ENCODE measurements at places on chromosomes 3 and 15.

DNA sequence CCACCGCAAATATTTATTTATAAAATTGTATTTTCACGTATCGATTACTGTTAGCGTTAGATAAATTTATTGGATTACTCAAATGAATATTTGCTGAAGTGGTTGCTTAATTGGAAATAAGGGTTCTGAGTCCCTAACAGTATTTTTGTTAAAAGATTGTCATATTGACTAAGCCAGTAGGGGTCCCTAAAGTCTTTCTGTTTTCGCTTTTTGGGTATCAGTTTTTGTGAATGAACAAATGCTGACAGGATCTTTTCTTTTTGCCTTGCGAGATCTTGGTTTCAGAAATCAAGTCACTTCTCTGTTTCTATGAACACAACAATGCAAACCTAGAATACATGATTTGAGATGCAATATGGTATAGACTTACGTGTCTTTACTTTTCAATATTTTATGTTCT, 7.1 kb downstream of the RAD51 start:
- peak overlapping the region; percentile 50 for H3K27ac ChIP-seq
- no peak overlapping the region for H3K4me3 ChIP-seq
- H3K27me3 ChIP-seq = no peaks in the 10 kb centered on the region
- peaks cover 51% of the 10 kb centered on the region for H3K36me3 ChIP-seq
- H3K4me1 ChIP-seq = peaks cover 40% of the 10 kb centered on the region

DNA sequence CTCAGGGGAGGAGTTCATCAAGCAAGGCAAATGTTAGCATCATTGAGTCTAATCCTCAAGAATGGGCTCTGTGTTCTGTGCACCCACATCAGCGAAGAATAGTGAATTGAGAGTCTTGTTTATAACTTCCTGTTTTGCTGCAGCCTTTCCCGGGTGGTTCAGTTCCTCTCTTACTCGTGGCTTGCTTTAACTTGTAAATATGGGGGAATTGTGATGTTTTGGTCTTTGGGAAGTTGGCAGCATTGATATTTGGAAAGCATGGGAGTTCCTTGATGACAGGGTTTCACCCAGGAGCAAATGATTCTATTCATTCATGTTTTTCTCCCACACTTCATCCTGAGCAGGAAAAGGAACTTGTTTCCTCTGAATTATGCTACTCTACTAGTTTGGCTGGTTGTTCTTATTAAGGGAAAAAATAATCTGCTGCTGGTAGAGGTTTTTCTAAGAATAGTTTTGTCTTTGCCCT, 40.4 kb downstream of the GPD1L start:
- H3K27me3 ChIP-seq = no peaks in the 10 kb centered on the region
- peaks cover 28% of the 10 kb centered on the region for H3K36me3 ChIP-seq
- H3K27ac ChIP-seq = peak overlapping the region; percentile 34
- no peak overlapping the region for H3K4me3 ChIP-seq
- H3K4me1 ChIP-seq = peaks cover 18% of the 10 kb centered on the region

GRCh38 chr3:50525987-50526386, 22.6 kb upstream of the CACNA2D2 start:
- DNase-seq = peak; percentile 74
- no peak overlapping the region for H3K4me3 ChIP-seq
- peaks cover 3% of the 10 kb centered on the region for H3K4me1 ChIP-seq
- no peaks in the 10 kb centered on the region for H3K36me3 ChIP-seq

DNA sequence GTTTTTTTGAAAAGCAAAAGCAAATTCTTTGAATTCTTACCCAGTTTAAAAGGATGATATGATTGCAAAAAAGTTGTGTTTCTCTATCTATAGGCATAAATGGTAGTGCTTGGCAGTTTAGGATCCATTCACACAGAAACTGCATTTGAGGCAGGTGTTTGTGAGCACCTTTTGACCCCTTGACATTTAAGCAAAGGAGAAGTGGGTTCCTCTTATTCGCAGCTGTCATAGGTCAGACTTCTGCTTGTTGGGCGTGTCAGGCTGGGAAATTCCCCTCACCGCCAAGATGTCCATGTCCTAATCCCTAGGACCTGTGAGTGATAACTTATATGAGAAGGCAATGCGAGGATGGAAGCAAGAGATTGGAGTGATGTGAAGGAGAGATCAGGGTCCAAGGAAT, 67.4 kb downstream of the SH3GL3 start:
- H3K4me3 ChIP-seq = no peak overlapping the region
- DNase-seq = no peak
- H3K36me3 ChIP-seq = no peaks in the 10 kb centered on the region
- no peaks in the 10 kb centered on the region for H3K27me3 ChIP-seq
- H3K4me1 ChIP-seq = no peaks in the 10 kb centered on the region
- H3K27ac ChIP-seq = no peak overlapping the region

- H3K4me1 ChIP-seq = no peaks in the 10 kb centered on the region
- no peaks in the 10 kb centered on the region for H3K27me3 ChIP-seq
- no peaks in the 10 kb centered on the region for H3K36me3 ChIP-seq
- H3K27ac ChIP-seq = no peak overlapping the region
- no peak for DNase-seq
- H3K4me3 ChIP-seq = no peak overlapping the region
These were observed 21.0 kb downstream of the RARB start for GRCh38 chr3:25448750-25449692.

- no peak for DNase-seq
- H3K36me3 ChIP-seq = no peaks in the 10 kb centered on the region
- no peaks in the 10 kb centered on the region for H3K4me1 ChIP-seq
- H3K27ac ChIP-seq = no peak overlapping the region
- H3K27me3 ChIP-seq = peaks cover 3% of the 10 kb centered on the region
These were observed 30.8 kb downstream of the MDFIC2 start for GRCh38 chr3:70281663-70282062.

GRCh38 chr15:77107068-77107467, 36.2 kb upstream of the TSPAN3 start:
- no peak overlapping the region for H3K27ac ChIP-seq
- H3K36me3 ChIP-seq = no peaks in the 10 kb centered on the region
- no peak overlapping the region for H3K4me3 ChIP-seq

- H3K36me3 ChIP-seq = no peaks in the 10 kb centered on the region
- H3K27me3 ChIP-seq = no peaks in the 10 kb centered on the region
- DNase-seq = no peak
- H3K4me1 ChIP-seq = no peaks in the 10 kb centered on the region
- no peak overlapping the region for H3K4me3 ChIP-seq
These were observed 16.8 kb downstream of the AGTR1 start for GRCh38 chr3:148714521-148714920.

DNA sequence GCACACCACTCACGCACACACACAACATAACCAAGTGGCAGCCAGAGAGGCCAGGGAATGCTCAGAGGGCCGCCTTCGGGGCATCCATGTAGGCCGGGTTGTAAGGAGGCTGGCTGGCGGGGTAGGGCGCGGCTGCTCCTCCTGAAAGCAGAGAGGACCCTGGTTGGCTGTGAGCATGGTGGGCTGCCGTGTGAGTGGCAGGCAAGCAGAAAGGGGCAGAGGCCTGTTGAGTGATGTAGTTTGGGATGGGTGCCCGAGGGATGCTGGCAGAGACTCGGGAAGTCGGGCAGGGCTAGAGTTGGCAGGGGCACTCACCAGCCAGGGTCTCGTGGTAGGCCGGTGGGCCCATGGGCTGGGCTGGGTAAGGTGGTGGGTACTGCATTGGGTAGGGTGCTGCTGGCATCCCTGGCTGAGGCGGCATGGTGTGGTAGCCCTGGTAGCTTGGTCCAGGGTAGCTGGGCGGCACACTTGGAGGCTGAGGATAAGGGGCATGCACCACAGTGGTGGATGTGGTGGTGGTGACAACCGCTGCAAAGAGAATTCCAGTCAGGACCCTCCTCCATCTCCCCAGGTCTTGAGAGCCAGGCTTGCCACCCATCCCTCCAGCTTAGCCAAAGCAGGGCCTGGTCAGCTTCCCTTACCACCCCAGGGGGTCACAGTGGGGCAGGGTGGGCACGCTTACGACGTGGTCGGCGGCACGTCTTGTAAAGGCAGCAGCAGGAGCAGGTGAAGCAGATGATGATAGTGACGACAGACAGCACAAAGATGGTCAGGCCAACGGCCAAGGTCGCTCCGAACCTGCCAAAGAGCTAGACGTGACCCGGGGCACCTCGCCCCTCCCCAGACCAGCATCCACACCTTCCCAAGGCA, 22.7 kb downstream of the ATRIP start:
- no peaks in the 10 kb centered on the region for H3K27me3 ChIP-seq
- peak overlapping the region; percentile 87 for H3K4me3 ChIP-seq
- H3K4me1 ChIP-seq = peaks cover 59% of the 10 kb centered on the region

- H3K27ac ChIP-seq = no peak overlapping the region
- peaks cover 18% of the 10 kb centered on the region for H3K36me3 ChIP-seq
- no peaks in the 10 kb centered on the region for H3K27me3 ChIP-seq
- H3K4me1 ChIP-seq = peaks cover 78% of the 10 kb centered on the region
- no peak for DNase-seq
These were observed 464.1 kb downstream of the RAP2B start for GRCh38 chr3:153626158-153626557.

GRCh38 chr3:39491733-39492350, 24.4 kb downstream of the MOBP start:
- H3K27ac ChIP-seq = peak overlapping the region; percentile 10
- H3K27me3 ChIP-seq = peaks cover 33% of the 10 kb centered on the region
- H3K4me1 ChIP-seq = peaks cover 29% of the 10 kb centered on the region
- DNase-seq = no peak

DNA sequence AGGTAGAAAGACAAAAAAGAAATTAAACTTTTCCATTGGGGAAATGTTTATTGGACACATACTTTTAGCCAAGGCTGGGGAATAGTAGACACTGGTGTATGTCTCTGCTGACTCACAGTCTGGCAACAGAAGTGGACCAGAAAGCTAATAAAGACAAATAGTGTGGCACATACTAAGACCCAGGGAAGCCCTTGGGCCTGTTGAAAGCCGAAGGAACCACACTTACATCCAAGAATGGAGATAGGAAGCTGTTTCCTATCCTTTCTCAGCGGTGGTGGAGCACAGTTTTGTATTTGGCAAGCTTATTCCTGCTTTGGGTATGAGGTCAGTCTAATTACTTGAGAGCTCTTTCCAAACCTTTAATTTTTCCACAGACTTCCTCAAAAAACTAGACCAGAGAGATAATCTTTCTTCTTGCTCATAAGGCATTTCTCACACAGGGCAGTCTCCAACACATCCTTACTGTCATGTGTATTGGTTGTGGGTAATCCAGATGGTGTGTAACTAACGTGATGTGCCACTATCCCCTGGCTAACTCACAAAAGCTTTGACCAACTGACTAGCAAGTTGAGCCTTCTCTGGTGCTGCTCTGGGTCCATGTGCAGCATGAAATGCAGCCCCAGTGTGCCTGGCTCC, 279.1 kb upstream of the IGF1R start:
- no peaks in the 10 kb centered on the region for H3K36me3 ChIP-seq
- H3K4me3 ChIP-seq = no peak overlapping the region
- H3K4me1 ChIP-seq = no peaks in the 10 kb centered on the region
- no peaks in the 10 kb centered on the region for H3K27me3 ChIP-seq
- no peak for DNase-seq

- no peak overlapping the region for H3K4me3 ChIP-seq
- H3K27me3 ChIP-seq = no peaks in the 10 kb centered on the region
These were observed 362.7 kb upstream of the SUCLG2 start for GRCh38 chr3:68017069-68017468.

GRCh38 chr15:76293361-76293760, 17.9 kb downstream of the ETFA start:
- no peak overlapping the region for H3K27ac ChIP-seq
- no peaks in the 10 kb centered on the region for H3K27me3 ChIP-seq
- DNase-seq = no peak
- H3K4me3 ChIP-seq = no peak overlapping the region

GRCh38 chr3:187213616-187214015, 16.3 kb downstream of the RTP1 start:
- H3K4me3 ChIP-seq = no peak overlapping the region
- no peak overlapping the region for H3K27ac ChIP-seq
- no peaks in the 10 kb centered on the region for H3K36me3 ChIP-seq

- H3K4me3 ChIP-seq = no peak overlapping the region
- no peaks in the 10 kb centered on the region for H3K27me3 ChIP-seq
- peaks cover 8% of the 10 kb centered on the region for H3K4me1 ChIP-seq
- no peak for DNase-seq
- H3K27ac ChIP-seq = no peak overlapping the region
- H3K36me3 ChIP-seq = peaks cover 20% of the 10 kb centered on the region
These were observed 45.9 kb downstream of the CHAC1 start for GRCh38 chr15:40999190-40999589.

DNA sequence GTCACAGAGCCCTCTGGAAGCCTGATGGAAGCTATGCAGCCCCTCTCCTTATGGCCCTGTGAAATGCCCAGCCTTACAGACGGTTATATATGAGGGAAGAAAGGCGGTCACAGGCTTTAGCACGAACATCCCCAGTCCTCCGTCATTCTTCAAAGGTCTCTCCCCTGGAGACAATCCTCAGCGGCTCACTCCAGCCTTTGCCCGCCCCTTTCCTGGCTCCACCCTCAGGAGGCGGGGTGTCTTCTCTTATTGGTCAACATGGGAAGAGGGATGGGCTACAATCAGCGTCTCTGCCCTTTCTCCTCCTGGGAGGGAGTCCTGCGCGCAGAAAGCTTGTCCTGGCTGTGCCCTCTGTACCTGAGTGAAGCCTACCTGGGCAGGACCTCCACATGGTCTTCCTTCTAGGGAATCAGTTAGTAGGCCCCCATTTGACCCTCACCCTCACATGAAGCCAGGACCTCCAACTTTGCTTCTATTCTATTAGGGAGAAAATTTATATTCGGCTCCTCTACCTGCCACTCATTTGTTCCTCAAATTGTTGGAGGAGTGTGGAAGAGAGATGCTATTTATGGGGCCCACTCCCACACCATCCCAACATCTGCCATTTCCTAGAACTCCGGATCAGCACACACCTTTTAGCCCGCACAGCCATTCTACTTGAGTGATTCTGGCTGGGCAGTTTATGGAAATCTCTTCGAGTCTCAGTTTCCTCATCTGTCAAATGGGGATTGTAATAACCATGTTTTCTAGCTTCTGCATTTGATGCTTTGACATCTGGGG, 112.9 kb upstream of the SLC6A11 start:
- DNase-seq = no peak
- H3K36me3 ChIP-seq = no peaks in the 10 kb centered on the region
- H3K4me3 ChIP-seq = no peak overlapping the region
- peaks cover 67% of the 10 kb centered on the region for H3K27me3 ChIP-seq
- peaks cover 8% of the 10 kb centered on the region for H3K4me1 ChIP-seq

- H3K4me3 ChIP-seq = no peak overlapping the region
- no peak overlapping the region for H3K27ac ChIP-seq
- no peaks in the 10 kb centered on the region for H3K36me3 ChIP-seq
These were observed 1009.6 kb downstream of the ROBO2 start for GRCh38 chr3:78049521-78049920.

DNA sequence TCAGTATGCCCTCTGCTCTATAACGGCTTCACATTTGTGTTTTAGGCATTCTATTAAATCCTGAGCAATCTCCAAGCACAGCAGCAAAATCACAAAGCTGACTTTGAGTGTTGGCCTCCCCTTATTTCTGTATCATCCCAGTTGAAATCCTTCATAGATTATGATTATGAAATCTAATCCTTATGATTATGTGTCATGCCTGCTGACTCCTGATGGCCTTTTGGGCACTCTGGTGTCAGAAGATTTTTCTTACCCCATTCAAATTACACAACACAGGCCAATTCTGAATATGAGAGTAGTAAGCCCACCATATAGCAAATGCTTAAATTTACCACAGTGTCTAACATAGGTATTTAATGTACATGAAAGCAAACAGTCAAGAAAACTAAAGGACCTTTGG, 34.3 kb downstream of the CDV3 start:
- H3K36me3 ChIP-seq = peaks cover 65% of the 10 kb centered on the region
- peak overlapping the region; percentile 4 for H3K27ac ChIP-seq
- DNase-seq = no peak
